ENCODE measurements at places on chromosomes 12 and 14.

GRCh38 chr12:49227713-49228112, 37.2 kb upstream of the TUBA1C start:
- no peak for DNase-seq

GRCh38 chr14:59728304-59728703, 142.3 kb downstream of the RTN1 start:
- no peak for DNase-seq

GRCh38 chr12:90275088-90275487, 566.5 kb upstream of the ATP2B1 start:
- DNase-seq, result no peak

DNA sequence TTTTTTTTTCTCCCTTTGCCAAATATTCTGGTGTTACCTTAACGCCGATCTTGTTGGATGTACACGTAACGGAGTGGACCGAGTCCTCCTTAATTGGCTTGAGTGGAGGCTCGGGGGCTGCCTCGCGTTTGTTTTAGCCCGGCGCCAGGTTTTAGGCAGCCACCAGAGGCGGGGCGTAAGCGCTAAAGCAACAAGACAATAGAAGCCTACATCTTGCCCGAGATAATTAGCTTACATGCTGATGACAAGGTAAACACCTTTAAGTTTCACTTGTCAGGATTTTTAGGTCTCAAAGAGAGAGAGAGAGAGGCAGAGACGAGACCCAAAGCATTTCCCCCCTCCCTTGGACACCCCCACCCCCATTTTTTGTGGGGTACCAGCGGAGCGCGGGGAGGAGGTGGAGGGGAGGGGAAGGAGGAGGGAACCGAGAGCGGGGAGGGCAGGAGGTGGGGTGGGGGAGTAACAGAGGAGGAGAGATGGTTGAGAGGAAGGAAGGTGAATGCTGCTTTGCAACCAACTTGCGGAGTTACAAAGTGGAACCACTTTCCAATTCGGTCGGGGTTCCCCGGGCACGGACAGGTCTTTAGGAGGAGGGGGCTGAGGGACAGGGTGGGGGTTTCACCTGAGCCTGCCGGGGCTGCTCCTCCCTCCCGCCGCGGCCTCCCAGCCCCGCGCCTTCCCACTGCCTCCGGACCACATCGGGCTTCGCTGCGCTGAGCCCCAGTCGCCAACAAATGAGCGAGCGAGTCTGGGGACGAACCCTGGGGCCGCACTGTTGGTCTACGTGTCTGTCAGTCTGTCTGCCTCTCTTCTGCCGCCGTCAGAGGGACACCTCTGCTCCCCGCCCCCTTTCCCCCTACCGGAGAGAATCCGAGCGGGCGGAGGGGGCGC, at the start of gene NKX2-1:
Gene NKX2-1 (minus strand): TSS at position 802 of the 891 bp plus-strand sequence. CDS start 103 bp downstream, at position 699.
- DNase-seq, result no peak

GRCh38 chr14:89217891-89218290, 199.1 kb downstream of the FOXN3 start:
- no peak for DNase-seq

- no peak for DNase-seq
These were observed 23.5 kb downstream of the GPHB5 start for GRCh38 chr14:63295231-63295685.

DNA sequence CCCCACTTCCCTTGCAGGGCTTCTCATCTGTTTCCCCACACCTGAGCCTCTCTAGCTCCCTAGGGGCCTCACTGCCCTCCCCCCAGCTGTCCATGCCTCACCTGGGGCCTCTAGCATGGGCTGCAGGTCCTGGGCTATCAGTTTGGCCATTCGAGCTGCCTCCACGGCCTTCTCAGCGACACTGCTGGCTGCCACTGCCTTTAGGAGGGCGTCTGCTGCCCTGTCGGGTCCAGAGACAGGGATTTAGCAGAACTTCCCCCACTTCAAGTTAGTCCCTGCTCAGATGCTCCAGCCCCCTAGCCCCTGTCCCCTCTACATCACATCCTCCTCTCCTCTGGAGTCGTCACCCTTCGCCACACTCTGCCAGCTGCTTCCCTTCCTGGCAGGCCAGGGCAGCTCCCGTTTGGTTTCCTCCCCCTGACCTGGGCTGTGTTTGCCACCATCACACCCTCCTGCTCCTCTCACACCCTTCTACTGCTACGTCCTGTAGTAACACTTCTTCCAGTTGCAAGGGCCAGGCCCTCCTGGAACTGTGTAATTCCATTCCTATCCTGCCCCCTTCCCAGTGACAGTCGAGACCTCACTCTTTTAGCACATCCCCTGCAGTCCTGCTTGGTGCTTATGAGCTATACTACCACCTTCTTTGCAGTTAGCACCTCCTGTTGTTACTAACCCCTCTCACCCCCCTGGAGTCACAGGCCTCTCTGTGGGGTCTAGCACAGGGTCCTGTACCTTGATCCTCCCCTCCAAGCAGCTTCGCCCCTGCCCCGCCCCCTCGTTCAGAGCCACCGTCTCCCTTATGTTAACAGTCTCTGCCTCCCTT, 4.3 kb upstream of the AP1G2 start:
- DNase-seq, result no peak

DNA sequence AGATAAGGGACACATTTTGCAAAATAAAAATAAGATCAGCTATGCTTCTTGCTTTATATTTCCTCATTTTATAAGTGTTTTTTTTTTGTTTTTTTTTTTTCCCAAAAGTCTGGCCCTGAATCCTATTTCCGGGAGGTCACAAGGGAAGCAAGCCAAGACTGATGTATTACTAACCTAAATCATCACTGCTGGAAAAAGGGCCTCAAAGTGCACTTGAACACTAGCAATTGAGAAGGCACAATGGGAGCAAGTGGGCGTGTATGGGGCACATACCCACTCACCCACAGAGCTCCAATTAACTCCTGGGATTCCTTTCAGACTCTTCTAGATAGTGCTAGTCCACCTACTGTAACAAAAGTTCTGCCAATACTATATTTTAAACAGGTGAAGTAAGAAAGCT, 58.8 kb downstream of the STON2 start:
- DNase-seq, result no peak

DNA sequence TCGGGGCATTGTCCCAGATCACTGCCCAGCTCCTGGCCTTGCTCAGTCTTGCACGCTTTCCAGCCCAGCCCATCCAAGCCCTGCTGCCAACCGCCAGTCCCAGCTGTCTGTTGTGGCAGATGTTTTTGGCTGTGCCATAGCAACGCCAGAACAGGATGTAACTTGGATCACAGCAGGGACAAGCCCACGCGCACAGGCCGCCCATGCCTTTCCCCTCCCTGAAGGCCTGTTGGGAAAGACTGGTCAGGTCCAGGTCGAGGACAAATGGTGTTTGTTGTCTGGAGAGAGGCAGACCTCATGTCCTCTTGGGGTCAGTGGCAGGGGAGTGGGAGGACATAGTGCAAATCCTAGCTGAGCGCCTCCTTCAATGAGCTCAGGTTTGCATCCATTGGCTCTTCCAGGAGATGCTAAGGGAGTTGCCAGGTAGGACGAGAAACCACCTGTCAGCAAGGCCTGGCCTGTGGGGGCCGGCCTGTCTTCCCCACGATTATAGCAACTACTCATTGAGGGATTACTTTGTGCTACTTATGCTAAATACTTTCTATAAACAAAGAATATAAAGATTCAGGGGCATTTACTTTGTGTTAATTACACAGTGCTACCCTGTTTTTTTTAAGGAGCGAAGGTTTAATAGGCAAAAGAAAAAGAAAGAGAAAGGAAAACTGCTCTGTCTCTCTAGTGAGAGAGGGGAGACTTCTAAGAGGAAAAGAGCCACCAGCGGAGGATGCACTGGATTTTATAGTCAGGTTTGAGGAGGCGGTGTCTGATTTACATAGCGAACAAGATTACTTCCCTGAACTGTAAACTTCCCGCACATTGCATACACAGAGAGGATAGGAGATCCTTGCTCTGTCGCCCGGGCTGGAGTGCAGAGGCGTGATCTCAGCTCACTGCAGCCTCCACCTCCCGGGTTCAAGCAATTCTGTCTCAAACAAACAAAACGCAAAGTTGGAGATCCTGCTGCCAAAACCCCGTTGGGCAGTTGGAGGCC, 42.8 kb upstream of the CORO1C start:
- no peak for DNase-seq

DNA sequence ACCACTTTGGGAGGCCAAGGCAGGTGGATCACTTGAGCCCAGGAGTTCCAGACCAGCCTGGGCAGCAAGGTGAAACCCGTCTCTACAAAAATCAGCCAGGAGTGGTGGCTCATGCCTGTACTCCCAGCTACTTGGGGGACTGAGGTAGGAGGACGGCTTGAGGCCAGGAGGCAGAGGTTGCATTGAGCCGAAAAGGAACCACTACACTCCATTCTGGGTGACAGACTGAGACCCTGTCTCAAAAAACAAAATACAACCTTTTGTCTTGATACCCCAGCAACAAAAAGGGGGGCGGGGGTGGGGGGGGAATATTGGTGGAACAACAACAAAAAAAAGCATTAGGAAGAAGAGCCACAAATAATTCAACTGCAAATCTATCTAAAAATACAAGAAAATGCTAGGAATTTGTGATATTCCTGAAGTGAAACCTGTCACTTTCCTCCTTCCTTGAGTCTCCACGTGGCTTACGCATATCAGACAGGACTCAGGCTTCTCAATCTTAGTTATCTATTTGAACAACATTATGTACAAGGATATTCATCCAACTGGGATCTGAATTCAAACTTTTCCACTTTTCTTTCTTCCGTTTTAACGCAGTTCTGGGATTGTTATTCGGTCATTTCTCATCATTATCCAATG, 1.3 kb downstream of the R3HDM2 start:
- no peak for DNase-seq

- peak; percentile 11 for DNase-seq
These were observed 179.6 kb downstream of the TMEM117 start for GRCh38 chr12:44015333-44015941.

DNA sequence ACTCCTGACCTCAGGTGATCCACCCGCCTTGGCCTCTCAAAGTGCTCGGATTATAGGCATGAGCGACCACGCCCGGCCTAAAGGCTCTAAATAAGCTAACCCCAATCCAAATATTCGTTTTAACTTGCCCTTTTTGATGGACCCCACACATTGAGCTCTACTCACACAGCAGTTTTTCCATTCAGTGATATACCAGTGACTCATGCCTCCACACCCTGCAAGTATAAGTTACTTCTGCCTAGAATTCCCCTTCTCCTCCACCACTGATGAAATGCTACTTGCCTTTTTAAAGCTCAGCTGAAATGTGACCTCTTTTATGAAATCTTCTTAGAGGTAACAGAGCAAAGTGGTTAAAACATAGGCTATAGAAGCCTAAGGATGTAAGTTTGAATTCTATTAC, 68.8 kb downstream of the EXOC5 start:
- peak; percentile 10 for DNase-seq

- peak; percentile 82 for DNase-seq
These were observed 9.8 kb upstream of the SSTR1 start for GRCh38 chr14:38197784-38198335.

GRCh38 chr12:66055837-66056319, 74.7 kb downstream of the LLPH start:
- no peak for DNase-seq

DNA sequence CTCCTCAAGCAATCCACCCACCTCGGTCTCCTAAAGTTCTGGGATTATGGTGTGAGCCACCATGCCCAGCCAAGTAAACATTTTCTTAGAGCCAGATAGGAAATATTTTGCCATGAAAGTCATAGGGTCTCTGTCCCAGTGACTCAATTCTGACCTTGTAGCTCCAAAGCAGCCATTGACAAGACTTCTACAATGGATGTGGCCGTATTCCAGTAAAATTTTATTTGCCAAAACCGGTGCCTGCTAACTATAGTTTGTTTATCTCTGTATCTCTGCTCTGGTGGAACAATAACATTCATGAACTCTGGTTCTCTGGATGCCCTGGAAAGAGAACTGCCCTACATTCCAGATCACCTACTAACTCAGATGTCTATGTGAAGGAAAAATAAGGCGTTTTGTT, 54.6 kb upstream of the USP44 start:
- no peak for DNase-seq

GRCh38 chr12:71524626-71525025, 85.0 kb downstream of the LGR5 start:
- no peak for DNase-seq

GRCh38 chr14:80325688-80326087, 114.4 kb upstream of the DIO2 start:
- no peak for DNase-seq

- no peak for DNase-seq
These were observed 725.0 kb upstream of the FLRT2 start for GRCh38 chr14:84804895-84805294.

DNA sequence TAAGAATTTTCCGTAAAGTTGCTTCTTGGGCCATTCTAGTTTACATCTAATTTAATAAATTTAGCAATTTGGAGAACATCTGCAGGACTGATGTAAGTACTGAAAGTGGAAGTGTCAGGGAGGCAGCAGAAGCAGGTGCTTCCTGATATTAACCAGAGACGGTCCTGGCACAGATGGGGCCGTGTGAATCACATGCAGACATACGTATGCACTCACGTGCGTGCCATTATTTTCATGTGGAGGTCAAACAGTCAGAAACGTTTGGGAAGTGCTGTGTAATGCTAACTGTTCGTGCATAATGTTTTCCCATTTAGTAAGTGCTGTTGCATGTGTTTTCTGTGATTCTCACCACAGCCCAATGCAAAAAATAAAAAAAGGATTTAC, 87.8 kb upstream of the DYNC1H1 start:
- peak; percentile 24 for DNase-seq

GRCh38 chr14:69635981-69636639, 24.7 kb downstream of the SUSD6 start:
- no peak for DNase-seq

DNA sequence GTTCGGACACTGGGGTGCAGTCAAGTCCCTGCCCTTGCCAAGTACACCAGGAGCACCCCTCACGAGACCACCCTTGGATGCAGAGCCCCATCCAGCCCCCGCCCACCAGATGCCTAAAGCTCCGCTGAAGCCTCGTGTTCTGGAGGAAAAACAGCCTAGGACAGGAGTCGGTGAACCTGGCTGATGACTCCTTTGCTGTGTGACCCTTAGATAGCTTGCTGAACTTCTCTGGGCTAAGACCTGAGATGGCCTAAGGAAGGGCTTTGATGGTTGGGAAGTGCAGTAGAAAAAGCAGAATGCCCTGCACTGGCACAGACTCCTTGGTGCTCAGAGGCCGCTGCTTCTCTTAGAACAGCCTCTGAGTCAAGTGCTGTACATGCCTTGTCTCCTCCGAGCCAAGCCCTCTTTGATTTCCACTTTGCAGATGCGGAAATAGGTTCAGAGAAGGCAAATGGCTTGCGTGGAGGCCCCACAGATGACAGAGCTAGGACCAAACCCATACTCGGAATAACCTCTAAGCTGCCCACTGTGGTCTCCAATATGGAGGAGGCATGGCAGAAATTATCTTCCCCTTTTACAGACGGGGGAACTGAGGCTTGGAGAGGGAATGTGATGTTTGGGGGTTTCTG, 52.3 kb downstream of the MVK start:
- DNase-seq, result no peak

- DNase-seq, result no peak
These were observed 490 bp downstream of the PRORP start for GRCh38 chr14:35122696-35123387.

GRCh38 chr12:69523433-69524330, 53.5 kb downstream of the FRS2 start:
- DNase-seq, result no peak
